ENCODE measurements at places on chromosomes 11 and 22. TPM values are rescaled to one million over a fixed set of nuclear protein-coding genes. Genes with fewer than 3 reads are reported as not detected.

The CLTCL1 gene
- total RNA-seq: 24.2 TPM

The RBMXL2 gene
- not detected for total RNA-seq

The SYT13 gene
- 1.8 TPM for total RNA-seq

The PGR gene
- total RNA-seq: not detected

The OR51B4 gene
- total RNA-seq: not detected

The OR6T1 gene
- not detected for total RNA-seq

The CLDN5 gene
- total RNA-seq: not detected

The PGGHG gene
- total RNA-seq: 49.5 TPM

The GAL3ST1 gene
- 2.8 TPM for total RNA-seq
